Activated CD4-positive, alpha-beta T cell treated with anti-CD3 and anti-CD28 coated beads, Interleukin-10, Interleukin-2, amounts not matched to agents 100 ng/mL and 50 ng/mL, durations not matched to agents 16 hours and 8 hours (primary cell): ENCODE measurements at places on chromosomes 13 and 19.
A peak's percentile ranks its signal among the peaks of the same experiment; 100 is the strongest.

DNA sequence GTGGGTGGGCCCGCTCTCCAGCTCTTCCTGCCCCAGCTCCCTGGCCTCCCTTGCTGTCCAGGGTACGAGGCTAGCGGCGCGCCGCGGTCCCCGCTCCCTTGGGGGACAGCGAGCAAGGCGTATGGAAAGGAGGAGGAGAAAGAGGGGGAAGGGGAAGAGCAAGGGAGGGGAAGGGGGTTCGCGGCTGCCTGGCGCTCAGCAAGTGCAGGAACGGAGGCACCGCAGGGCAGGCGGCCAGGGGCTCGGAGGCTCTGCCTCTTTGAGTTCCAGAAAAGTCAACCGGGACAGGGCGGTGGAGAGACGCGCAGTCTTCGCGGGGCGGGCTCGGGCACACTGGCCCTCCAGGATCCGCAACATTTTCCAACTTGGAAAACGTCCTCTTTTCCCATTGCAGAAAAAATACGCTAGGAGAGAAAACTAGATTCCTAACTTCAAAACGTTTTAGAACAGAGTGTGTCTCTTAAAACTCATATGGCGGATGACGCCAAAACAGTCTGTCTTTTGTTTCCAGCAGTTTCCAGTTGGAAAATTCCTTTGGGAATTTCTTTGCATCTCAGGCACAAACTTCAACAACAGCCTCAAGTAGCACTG lies 23.1 kb upstream of the TNFRSF19 start:
- no peak for DNase-seq

DNA sequence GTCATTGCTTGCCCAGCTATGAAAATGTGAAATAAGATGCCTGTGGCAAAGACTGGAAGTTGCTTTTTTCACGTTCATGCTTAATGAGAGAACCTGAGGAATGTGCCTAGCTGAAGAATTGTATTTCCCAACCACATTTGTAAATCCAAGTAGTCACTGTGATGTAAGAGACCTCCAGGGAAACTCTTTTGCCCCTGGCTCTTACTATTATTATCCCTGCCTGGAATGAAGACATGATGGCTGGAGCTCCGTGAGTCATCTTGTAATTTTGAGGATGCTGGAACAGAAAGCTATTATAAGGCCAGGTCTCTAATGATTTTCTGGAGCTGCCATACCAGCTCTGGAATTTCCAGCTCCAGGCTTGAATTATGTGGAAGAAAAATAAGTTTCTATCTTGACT lies 894.3 kb downstream of the DIAPH3 start:
- no peak for DNase-seq

- no peak for DNase-seq
Observed at GRCh38 chr13:79621449-79621848, 140.5 kb downstream of the NDFIP2 start.

- no peak for DNase-seq
Observed at GRCh38 chr19:42553292-42554045, 25.2 kb upstream of the CEACAM1 start.

GRCh38 chr19:1911995-1912394 lies 6.8 kb downstream of the ADAT3 start:
- DNase-seq: no peak

GRCh38 chr19:41928221-41928683 lies at the start of gene ERFL:
TSS of gene ERFL (minus strand) at chr19:41928449. CDS start at chr19:41912919, 15,530 bp downstream.
- DNase-seq: peak; percentile 29
